ENCODE measurements at places on chromosomes 5 and 9.

GRCh38 chr9:7246917-7247522 lies 489.2 kb downstream of the KDM4C start:
- no peak overlapping the region for H3K27ac ChIP-seq
- H3K27me3 ChIP-seq = no peaks in the 10 kb centered on the region
- H3K36me3 ChIP-seq = no peaks in the 10 kb centered on the region
- DNase-seq = no peak
- peaks cover 5% of the 10 kb centered on the region for H3K4me1 ChIP-seq

GRCh38 chr9:88833946-88834345 lies 157.3 kb upstream of the S1PR3 start:
- H3K27ac ChIP-seq = no peak overlapping the region
- DNase-seq = no peak
- H3K4me3 ChIP-seq = no peak overlapping the region

DNA sequence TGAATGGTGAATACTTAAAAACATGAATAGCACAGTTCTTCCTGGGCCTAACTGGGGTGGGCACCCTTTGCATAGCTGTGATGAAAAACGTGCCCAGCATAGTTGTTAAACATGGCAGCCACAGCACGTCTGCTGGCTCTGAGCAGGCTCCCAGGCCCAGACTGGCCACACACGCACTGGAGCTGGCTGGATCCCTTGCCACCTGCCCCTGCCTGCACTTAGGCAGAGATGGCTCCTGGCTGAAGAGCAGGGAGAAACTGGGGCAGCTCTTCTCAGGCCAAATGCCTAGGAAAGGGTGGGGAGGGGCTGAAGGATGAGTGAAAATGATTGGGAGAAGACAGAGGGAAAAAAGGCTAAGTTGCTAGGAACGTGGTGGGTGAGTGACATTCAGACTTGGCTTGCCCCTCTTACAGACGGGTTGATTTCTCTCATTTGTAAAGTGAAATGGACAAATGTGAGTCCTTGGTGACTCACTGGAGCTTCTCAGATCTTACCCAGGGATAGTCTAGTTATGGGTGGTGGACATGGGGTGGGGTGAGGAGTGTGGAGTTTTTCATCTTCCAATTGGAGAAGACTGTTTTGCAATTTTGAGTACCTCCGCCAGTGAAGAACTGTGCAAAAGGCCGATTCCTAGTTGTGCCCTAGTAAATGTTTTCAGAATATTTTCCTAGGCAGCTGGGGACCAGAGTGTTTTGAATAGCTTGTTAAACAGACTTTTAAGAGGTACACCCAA lies 42.4 kb downstream of the TRIO start:
- DNase-seq = no peak
- H3K27me3 ChIP-seq = no peaks in the 10 kb centered on the region
- H3K36me3 ChIP-seq = no peaks in the 10 kb centered on the region
- H3K4me1 ChIP-seq = no peaks in the 10 kb centered on the region
- H3K4me3 ChIP-seq = no peak overlapping the region

DNA sequence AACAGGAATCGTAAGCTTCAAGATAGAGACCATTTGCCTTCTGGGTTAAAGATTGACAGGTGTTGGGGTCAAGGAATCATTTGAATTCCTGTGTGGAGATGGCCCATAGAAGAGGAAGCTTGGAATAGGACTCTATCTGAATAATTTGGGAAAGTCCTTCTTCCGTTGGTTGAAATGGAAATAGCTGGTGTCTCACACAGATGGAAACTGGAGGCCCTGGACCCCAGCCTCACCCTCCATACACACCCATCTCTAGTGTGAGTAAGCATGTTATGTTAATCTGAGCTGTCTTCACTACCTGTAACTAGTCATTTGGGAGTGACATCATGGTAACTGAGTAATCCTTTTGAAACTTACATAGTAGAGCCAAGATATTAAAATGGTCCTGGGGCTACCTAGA lies 184.4 kb downstream of the CD180 start:
- no peaks in the 10 kb centered on the region for H3K27me3 ChIP-seq
- H3K36me3 ChIP-seq = peaks cover 2% of the 10 kb centered on the region
- peaks cover 92% of the 10 kb centered on the region for H3K4me1 ChIP-seq

- H3K4me1 ChIP-seq = peaks cover 3% of the 10 kb centered on the region
- no peak overlapping the region for H3K4me3 ChIP-seq
- no peak for DNase-seq
- H3K36me3 ChIP-seq = no peaks in the 10 kb centered on the region
Observed at GRCh38 chr9:89765211-89765946, 160.6 kb downstream of the GADD45G start.

GRCh38 chr5:82106756-82107155 lies 134.9 kb downstream of the ATG10 start:
- DNase-seq = no peak
- H3K4me1 ChIP-seq = peaks cover 26% of the 10 kb centered on the region
- no peak overlapping the region for H3K4me3 ChIP-seq
- no peaks in the 10 kb centered on the region for H3K36me3 ChIP-seq
- H3K27ac ChIP-seq = no peak overlapping the region

DNA sequence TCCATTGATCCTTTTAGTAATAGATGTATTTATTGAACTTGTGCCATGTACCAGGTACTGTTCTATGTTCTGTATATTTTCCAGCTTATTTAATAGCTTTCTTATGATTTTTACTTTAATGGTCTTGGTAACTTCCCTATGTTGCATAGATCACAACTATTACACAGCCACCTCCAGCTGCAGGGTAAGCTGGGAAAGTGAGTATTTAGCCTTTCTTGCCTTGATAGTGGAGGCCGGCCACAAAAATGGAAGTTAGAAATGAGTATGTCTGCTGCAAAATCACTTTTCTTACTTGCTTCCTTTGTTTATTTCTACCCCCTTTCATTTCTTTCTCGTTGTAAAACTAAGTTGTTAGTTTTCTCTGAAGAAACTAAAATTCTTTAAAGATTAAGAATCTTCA lies 43.1 kb upstream of the ANKDD1B start:
- no peak overlapping the region for H3K4me3 ChIP-seq
- DNase-seq = no peak
- H3K36me3 ChIP-seq = peaks cover 65% of the 10 kb centered on the region
- H3K27me3 ChIP-seq = no peaks in the 10 kb centered on the region
- H3K27ac ChIP-seq = peak overlapping the region; percentile 96

GRCh38 chr9:3810231-3810630 lies 284.4 kb upstream of the RFX3 start:
- no peaks in the 10 kb centered on the region for H3K4me1 ChIP-seq
- no peaks in the 10 kb centered on the region for H3K36me3 ChIP-seq
- H3K27me3 ChIP-seq = peaks cover 18% of the 10 kb centered on the region
- no peak overlapping the region for H3K27ac ChIP-seq

- no peaks in the 10 kb centered on the region for H3K27me3 ChIP-seq
- H3K4me3 ChIP-seq = no peak overlapping the region
- H3K27ac ChIP-seq = no peak overlapping the region
- no peak for DNase-seq
- H3K4me1 ChIP-seq = no peaks in the 10 kb centered on the region
- no peaks in the 10 kb centered on the region for H3K36me3 ChIP-seq
Observed at GRCh38 chr9:118692613-118693012, 676.6 kb downstream of the BRINP1 start.

DNA sequence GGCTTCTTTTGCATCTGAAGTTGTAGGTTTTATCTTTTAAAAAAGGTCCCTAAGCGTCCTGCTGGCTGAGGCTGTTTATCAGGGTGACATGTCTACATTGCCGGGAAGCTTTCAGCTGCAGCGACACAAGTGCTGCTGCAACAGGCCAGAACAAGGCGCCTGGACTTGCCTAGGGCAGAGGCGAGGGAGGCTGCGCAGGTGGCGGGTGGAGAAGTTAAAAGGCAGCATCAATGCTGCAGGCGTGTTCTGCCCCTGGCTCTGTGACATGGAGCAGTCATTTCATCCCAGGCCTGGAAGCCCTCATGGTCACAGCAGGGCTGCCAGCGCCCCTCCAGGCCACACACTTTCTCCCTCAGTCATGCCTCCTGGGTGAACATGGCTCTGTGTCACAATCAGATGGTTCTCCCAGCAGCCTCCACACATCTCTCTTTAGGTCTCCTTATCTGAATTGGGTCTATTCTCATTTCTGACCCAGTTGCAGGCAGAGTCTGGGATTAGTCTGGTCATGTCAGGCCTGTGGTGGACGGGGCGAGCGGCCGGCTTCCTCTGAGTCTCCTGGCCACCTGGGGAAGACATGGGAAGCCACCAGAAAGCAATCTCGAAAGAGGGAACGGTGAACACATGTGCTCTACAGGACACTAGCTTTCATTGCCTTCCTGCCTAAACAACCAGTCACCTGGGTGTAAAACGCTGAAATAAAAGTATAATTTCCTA lies 41.3 kb downstream of the IRX2 start:
- H3K27ac ChIP-seq = no peak overlapping the region
- H3K4me1 ChIP-seq = no peaks in the 10 kb centered on the region
- H3K27me3 ChIP-seq = peaks cover 3% of the 10 kb centered on the region
- H3K4me3 ChIP-seq = no peak overlapping the region

DNA sequence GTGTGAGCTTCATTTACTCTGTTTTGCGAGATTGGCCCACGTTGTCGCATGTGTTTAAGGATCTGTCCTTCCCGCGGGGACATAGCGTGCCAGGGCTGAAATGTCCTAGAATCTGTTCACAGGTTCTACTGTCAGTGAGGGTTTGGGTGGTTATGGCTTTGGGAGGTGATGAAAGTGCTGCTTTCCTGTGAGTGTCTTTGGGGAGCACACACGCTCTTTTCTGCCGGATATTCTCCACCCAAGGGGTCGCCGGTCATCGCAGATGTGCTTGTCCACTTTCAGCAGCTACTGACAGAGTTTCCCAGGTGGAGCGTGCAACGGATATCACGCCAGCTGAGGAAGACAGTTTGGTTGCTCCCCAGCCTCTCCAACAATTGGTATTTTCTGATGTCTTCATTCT lies 32.1 kb downstream of the PROP1 start:
- peaks cover 5% of the 10 kb centered on the region for H3K36me3 ChIP-seq
- no peak for DNase-seq
- H3K27ac ChIP-seq = no peak overlapping the region
- H3K4me3 ChIP-seq = no peak overlapping the region
- peaks cover 5% of the 10 kb centered on the region for H3K4me1 ChIP-seq

DNA sequence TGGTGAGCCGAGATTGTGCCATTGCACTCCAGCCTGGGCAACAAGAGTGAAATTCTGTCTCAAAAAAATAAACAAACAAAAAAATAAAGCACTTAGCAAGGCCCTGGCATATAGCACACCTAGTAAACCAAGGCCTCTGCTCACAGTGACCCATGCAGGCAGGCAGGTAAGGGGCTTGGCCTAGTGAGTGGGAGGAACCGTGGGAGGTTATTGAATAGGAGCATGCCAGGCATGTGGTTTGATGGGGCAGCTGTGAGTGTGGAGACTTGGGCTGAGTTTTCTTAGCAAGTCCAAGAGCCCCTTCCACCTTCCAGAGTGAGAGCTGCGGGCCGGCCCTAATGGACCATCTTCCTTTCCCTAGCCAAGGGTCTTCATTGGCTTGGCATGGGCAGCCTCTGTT lies 4.5 kb upstream of the NDST1 start:
- no peaks in the 10 kb centered on the region for H3K27me3 ChIP-seq
- H3K36me3 ChIP-seq = no peaks in the 10 kb centered on the region
- no peak for DNase-seq
- H3K27ac ChIP-seq = no peak overlapping the region
- no peaks in the 10 kb centered on the region for H3K4me1 ChIP-seq
- H3K4me3 ChIP-seq = no peak overlapping the region

DNA sequence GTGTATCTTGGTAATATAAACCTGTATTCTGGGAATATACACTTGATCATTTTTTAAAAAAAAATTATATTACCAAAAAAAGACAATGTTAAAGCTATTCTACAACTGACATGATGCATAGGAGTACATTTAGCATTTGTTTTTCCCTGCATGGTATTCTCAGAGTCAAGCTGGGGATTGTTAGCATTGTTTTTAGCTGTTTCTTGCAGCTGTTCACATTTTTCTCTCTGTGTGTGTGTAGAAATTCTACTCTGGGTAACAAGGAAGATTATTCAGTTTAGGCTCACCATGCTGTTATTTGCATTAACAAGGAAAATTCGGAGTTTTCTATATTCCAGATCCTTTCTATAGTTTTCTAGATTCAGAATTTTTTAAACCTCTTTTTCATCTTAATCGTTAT lies 62.2 kb downstream of the ADAMTS16 start:
- peaks cover 2% of the 10 kb centered on the region for H3K27me3 ChIP-seq
- DNase-seq = no peak
- H3K36me3 ChIP-seq = no peaks in the 10 kb centered on the region

DNA sequence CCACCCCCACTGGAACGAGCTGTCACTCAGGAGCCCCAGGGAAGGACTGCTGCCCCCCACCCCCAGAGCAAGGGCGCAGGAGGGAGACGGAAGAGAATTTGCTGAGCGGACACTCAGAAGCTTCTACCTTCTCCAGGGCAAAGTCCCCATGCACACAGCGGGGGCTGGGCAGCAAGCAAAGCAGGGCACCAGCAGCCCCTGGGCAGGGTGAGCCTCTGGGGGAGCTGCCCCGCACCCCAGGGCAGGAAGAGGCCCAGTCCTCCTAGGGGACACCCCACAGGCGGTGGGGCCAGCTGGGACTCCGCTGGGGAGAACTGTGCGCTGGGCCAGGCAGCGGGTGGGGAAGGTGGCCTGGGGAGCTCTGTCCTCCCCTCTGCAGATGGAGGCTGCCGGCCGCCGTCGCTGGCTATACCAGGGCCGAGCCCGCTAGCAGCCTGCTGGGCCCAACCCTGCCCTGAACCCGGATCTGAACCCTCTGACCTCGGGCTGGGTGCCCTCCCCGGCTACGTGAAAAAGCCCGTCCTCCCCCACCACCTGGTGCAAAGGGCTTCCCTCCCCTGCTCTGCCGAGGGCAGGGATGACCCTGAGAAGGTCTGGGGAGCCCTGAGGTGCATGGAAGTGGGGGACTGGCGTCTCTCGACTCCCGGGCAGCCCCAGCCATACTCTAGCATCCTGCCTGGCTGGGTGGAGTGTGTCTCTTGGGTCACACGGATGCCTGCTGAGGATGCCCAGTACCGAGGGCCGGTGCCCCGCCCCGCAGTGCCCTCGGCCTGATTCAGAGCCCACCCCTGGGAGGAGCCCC lies 597 bp upstream of the SLC34A3 start:
- H3K27ac ChIP-seq = no peak overlapping the region
- no peaks in the 10 kb centered on the region for H3K36me3 ChIP-seq
- no peak overlapping the region for H3K4me3 ChIP-seq
- peaks cover 4% of the 10 kb centered on the region for H3K4me1 ChIP-seq

DNA sequence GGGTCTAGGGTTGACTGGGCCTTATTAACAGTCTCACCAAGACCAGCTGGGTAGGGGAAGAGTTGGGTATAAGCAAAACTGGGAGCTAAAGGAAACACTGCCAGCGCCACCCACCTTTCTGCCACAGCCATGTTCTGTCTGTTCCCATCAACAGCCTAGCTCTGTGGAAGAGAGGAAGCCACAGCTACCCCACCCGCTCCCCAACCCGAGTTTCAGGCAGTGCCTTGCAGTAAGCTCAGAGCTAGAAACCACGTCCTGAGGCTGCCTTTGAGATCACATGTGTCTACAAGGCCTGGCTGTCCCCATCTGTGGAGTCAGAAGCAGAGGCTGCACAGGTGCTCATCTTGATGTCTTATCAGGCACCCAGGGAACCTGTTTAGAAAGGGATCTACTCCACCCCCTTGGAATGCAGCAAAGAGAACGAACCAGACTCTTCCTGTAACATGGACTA lies 15.3 kb downstream of the HNRNPH1 start:
- peak; percentile 51 for DNase-seq
- H3K4me3 ChIP-seq = no peak overlapping the region
- H3K27me3 ChIP-seq = no peaks in the 10 kb centered on the region
- H3K4me1 ChIP-seq = peaks cover 39% of the 10 kb centered on the region
- H3K27ac ChIP-seq = peak overlapping the region; percentile 86

- H3K27ac ChIP-seq = no peak overlapping the region
- DNase-seq = no peak
- peaks cover 4% of the 10 kb centered on the region for H3K4me1 ChIP-seq
Observed at GRCh38 chr5:158679221-158679641, 420.5 kb downstream of the EBF1 start.

GRCh38 chr5:93681432-93681831 lies 60.0 kb downstream of the POU5F2 start:
- no peak for DNase-seq
- no peaks in the 10 kb centered on the region for H3K27me3 ChIP-seq
- H3K27ac ChIP-seq = no peak overlapping the region
- no peaks in the 10 kb centered on the region for H3K4me1 ChIP-seq
- no peak overlapping the region for H3K4me3 ChIP-seq
- peaks cover 5% of the 10 kb centered on the region for H3K36me3 ChIP-seq
